Thyroid gland (tissue), 4 donors: ENCODE measurements at places on chromosomes 13 and 19.

DNA sequence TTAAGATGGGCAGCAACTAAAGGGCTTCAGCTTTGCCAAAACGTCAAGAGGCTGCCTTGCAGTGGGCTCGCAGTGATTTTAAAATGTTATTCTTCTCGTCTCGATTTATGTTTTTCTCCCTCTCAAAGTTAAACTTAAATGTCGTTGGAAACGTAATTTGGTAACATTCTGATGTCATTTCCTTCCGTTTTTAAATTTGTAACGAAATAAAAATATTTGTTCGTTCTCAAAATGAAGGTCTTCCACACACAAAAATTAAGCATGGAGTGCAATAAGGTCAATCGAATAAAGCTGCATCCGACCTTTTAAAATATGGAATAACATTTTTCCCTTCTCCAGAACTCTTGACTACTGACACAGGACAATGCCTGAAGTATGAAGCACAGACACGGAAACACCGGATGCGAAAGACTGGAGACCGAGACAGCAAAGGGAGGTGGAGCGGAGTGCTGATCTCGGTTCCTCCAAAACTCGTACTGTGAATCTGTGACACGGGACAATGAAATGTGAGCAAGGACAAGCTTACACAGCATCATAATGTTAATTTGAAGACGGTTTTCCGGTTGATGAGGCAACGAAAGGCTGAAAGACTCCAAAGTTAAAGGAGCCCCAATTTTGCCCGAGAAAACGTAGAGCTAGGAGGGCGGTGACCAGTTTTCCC is 850 bp downstream of the MTMR6 start:
- DNase-seq: peak; percentile 33

- no peak for DNase-seq
Measured at GRCh38 chr13:40160618-40161350, 505.3 kb downstream of the COG6 start.

GRCh38 chr19:5615756-5616327 is 6.7 kb downstream of the SAFB2 start:
- DNase-seq: no peak

DNA sequence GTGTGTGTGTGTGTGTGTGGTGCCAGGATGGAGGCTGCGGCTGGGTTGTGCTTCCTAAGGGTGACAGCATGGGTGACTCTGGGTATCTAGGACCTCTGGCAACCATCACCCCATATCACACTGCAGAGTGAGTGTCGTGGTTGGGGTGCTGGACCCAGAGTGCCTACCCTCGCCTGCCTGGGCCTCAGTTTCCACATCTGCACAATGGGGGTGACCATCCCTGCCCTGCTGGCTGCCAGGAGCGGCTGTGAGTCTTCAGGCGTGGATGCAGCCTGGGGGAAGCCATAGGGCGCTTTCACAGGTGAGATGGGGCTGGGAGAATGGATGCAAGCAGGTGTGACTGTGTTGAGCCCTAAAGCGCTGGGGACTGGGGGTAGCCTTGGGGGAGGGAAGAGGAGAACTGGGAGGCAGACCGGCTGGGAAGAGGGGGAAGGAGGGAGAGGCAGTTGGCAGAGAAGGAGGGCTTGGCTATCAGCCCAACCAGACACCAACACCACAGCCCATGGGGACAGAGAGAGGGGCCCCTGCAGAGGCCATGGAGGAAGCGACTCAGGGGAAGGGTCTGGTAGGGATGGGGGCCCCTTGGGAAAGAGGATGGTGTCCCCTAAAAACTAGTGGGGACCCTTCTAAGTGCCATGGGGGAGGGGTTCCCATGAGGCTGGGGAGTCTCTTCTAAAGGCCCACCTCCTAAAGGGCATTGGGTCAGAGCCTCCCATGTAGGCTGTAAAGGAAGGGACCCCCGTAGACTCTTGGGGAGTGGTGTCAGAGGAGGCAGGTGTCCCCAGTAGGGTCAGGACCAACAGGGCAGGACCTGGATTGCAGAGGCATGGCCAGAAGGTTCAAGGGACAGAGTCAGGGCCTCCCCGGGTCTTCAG is 1.7 kb downstream of the PLPPR2 start:
- no peak for DNase-seq

DNA sequence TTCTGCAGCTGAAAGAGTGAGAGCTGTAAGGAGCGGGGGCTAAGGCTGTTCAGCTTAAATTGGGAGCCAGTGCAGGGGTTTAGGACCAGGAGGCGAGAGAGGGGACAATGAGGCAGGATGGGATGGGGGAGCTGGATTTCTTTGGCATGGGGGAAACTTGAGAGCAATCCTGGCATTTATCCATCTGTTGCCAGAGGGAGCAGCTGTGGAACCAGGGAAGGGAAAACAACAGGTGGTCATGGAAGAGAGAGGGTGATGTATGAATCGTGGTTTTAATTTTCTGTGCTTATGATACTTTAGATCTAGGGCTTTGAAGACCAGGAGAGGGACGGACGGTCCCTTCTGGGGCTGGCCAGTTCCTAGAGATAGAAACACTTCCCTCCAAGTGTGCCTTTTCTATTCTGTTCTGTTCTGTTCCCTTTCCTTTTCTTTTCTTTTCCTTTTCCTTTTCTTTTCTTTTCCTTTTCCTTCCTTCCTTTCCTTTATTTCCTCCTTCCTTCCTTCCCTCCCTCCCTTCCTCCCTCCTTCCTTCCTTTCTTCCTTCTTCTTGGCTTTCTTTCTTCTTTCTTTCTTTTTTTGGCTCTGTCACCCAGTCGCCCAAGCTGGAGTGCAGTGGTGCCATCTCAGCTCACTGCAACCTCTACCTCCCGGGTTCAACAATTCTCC is 16.0 kb upstream of the CCL25 start:
- DNase-seq: no peak

DNA sequence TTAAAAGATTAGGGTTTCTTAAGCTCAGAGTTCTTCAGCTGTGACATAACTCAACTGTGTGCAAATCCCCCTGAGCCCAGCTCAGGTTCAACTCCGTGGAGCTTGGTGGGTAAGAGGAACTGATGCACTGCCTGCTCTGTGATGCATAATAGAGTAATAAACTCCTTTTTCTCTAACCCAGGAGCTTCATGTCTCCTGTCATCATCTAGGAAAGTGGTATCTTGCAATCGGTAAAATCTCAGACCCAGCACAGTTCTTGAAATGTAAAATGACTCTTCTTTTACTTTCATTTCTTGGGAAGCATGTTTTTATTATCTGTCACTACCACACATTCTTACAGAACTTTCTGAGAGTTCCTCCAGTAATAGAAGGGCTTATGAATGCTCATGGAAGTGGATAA is 123.8 kb upstream of the PCDH9 start:
- DNase-seq: no peak

- peak; percentile 37 for DNase-seq
Measured at GRCh38 chr19:3801412-3802096, 15.4 kb upstream of the MATK start.

- no peak for DNase-seq
Measured at GRCh38 chr13:98039261-98039660, 85.8 kb downstream of the IPO5 start.

DNA sequence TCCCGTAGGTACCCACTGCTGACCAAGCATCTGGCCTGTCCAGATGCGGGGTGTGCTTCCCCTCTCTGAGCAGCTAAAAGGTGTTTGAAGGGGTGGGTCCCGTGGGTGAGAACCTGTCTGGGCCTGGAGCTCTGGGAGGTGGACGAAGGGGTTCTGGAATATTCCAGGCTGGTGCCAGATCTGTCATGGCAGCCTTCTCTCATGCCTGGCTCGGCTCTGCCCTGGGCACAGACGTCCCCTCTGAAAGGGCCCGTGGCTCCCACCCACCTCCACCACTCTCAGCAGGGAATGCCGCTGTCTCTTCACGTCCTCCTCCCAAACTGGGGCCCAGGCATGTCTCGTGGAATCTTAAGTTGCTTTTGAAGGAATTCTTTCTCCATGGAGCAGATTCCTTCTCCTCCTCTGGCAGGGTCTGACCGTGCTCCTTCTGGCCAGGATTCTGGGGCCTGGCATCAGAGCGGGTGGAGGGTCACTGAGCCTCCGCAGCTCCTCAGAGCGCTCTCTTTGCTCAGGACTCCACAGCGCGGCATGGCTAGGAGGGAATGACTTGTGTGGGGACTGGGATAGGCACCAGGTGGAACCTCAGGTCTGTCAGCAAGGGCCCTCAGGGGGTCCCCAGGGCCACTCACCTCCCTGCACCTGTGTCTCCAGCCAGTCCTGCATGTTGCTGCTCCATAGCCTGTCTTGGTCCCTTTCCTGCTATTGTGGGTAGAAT is 5.9 kb upstream of the MCF2L start:
- no peak for DNase-seq

GRCh38 chr19:51760697-51761356 is at the start of gene FPR2:
TSS of gene FPR2 (plus strand) at chr19:51761180. CDS start at chr19:51768659, 7,479 bp downstream.
- DNase-seq: no peak

DNA sequence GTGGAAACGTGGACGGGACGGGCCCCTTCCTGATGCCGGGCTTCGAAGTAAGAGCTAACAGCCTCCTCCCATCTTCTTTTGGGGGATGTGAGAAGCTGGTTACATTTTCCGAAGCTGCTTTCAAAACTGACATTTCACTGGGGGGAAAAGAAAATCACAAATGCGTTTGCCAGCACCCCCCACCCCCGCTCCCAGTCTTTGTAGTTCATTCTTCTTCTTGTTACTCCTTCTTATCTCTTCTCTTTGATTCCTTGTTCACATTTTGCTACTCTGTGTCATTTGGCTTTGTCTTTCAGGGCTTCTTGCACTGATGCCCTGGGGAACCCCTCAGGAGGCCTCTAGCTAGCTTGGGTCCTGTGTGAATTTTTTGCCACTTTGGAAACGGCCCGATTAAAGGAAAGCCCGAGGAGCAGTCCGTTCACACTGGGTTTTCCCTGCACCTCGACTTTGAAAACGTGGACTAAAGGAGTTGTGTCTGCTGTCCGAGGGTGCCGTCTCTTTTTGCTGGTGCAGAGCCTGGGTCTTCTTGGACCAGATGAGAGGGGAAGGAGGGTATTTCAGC is 1.3 kb downstream of the CARM1 start:
- no peak for DNase-seq

DNA sequence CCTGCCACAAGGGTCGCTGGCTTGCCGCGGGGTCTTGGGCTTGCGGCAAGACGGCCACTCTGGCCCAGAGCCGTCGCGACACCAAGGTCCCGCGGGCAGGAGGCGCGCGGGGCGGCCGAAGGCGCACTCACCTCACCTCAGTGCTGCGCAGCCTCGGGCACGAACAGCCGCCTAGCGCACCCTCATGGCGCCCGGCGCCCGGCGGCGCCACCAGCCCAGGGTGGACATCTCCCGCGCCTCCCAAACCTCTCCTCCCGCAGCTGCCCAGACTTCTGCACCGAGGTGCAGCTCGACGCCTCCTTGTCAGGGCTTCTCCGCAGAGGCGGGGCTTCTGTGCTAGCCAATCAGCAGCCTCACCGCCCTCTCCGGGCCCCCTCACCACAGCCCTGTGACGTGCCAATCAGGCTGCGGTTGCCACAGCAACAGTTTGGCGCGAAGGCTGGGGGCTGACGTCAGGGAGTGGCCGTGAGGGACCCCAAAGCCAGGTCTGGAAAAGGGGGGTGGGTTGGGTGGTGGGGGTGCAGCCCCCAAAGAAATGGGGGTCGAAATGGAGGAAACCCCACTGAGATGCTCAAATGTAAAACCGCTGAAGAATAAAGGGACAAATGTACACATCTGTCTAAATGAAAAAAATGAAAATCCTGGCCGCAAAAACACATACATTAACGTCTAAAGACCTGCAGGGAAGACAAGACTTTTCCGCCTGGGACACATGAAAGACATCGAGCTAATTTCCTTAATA is at the start of the genes PEG3 and ZIM2:
Gene PEG3, minus strand, starts transcription at position 276 of the 742 bp plus-strand sequence. CDS start 16,071 bp downstream, outside the sequence.
Gene ZIM2, minus strand, starts transcription at position 276 of the 742 bp plus-strand sequence. CDS start 16,449 bp downstream, outside the sequence.
- peak; percentile 84 for DNase-seq

GRCh38 chr13:109483284-109483683 is 303.1 kb downstream of the IRS2 start:
- no peak for DNase-seq

GRCh38 chr13:60028021-60028420 is 135.7 kb downstream of the DIAPH3 start:
- no peak for DNase-seq

- no peak for DNase-seq
Measured at GRCh38 chr13:51630288-51630615, 46.0 kb downstream of the WDFY2 start.

DNA sequence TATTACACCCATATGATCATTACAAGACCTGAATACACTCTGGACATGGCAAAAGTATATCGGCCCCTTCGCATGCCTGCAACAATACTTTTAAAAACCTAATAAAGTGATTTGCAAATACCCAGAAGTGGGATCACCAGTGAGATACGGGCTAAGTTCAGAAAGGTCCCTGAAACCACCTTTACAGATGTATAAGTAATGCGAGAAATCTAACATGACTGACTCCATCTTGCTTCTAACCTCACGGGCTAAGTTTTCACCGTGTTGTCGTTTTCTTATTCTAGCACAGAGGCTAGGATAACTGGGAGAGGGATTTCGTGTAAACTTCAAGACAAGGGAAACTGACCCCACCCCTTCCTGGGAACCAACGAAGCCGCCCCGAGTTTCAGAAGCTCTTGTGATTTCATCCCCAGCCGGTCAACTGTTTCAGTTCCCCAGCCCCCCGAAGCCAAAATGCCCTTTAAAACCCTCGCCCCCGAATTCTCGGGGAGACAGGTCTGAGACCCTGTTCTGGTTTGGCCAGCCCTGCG is 703 bp downstream of the NEK3 start:
- DNase-seq: peak; percentile 13

GRCh38 chr13:107020393-107020792 is 452.5 kb upstream of the ARGLU1 start:
- DNase-seq: no peak

DNA sequence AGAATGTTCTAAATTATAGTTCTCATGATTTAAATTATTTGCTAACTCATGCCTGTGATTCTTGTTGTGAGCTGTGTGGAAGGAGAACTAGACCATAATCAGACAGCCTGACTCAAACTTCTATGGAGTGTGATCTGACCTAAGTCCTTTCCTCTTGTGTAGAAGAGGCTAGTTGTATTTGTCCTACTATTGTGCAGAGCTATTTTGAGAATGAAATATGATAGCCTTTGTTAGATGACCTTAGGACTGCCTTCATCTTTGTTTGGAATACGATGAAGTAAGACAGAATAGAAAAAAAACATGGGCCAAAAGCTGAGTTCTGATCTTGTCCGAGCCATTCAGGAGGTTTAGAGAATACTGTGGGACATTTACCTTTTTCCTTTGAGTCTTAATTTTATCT is 119.4 kb downstream of the STOML3 start:
- no peak for DNase-seq

- DNase-seq: no peak
Measured at GRCh38 chr13:96100457-96101220, 10.7 kb downstream of the HS6ST3 start.

DNA sequence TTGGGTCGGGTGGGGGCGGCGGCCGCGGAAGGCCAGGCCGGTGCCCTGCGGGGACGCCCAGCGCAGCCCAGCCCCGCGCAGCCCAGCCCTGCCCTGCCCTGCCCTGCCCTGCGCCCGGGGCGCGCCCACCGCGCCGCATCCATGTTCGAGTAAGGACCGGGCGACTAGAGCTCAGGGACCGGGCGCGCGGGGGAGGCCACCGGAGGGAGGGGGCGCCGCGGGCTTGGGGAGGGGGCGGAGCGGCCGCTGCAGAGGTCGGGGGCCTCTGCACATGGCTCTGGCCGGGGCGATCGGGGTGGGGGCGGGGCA is 169 bp downstream of the GRAMD1A start:
- DNase-seq: no peak

DNA sequence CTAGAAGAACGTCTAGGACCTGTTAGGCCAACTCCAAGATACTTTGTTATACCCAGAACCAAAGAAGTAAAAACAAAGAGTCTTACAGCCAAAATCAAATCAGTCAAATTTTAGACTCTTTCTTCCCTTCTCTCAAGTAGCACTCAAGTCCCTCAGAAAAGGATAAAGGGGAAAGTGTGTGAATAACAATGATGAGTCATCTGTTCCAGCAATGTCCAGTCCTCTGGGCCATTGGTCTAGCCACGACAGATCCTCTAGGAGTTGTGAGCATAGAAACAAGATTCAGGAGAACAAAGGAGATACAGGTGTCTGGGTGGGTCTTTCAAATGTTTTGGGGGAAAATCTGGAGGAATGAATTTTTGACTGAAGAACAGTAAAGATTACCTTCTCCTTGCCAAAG is 36.3 kb downstream of the STOML3 start:
- DNase-seq: no peak
